ENCODE measurements at places on chromosomes 16 and 17.

GRCh38 chr17:65071861-65072260 lies 15.3 kb upstream of the GNA13 start:
- no peak for DNase-seq

- no peak for DNase-seq
Observed at GRCh38 chr17:9968008-9968407, 62.9 kb upstream of the RCVRN start.

DNA sequence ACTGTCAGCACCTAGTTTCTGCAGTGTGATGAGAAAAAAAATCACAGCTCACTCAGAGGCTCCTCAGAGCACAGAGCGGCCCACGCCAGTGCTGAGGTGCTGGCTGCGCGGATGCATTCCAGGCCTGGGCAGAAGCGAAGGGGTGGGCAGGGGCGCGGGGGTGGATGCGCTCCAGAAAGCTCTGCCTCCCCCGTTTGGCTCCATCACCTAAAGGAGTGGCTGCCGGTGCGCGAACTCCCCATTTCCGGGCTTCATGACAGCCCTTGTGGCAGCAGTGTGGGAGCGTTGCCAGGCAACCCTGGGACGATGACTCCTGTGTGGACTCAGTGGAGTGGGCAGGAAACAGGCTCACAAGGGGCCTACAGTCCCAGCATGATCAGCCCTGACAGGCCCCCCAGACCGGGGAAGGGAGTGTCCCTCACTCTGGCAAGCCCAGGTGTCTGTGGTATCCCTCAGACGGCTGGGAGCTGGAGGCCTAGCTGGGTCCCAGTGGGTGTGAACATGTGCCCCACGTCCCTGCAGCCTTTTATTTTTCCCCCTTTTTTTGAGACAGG lies 32.8 kb upstream of the NUDT16L1 start:
- peak; percentile 54 for DNase-seq

DNA sequence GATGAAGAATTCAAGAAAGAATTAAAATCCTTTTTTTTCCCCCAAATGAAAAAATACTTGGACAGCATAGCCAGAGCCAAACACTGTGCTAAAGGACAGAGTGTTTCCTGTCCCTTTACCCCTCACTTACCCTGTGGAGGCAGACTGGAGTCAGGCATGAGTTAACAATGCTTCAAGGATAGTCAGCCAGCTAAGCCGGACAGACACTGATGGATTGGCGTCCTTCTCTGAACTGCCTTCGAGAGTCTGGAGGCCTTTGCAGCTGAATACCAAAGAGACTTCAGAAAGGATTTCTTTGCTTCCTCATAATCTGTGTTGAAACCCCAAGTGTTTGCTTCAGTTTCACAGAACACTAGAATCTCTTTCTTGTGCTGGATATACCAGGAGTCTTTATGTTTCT lies 4.6 kb downstream of the METTL9 start:
- DNase-seq, result no peak

GRCh38 chr16:49075709-49076108 lies 205.9 kb downstream of the CBLN1 start:
- DNase-seq, result no peak
